ENCODE measurements at places on chromosomes 6 and 20.

DNA sequence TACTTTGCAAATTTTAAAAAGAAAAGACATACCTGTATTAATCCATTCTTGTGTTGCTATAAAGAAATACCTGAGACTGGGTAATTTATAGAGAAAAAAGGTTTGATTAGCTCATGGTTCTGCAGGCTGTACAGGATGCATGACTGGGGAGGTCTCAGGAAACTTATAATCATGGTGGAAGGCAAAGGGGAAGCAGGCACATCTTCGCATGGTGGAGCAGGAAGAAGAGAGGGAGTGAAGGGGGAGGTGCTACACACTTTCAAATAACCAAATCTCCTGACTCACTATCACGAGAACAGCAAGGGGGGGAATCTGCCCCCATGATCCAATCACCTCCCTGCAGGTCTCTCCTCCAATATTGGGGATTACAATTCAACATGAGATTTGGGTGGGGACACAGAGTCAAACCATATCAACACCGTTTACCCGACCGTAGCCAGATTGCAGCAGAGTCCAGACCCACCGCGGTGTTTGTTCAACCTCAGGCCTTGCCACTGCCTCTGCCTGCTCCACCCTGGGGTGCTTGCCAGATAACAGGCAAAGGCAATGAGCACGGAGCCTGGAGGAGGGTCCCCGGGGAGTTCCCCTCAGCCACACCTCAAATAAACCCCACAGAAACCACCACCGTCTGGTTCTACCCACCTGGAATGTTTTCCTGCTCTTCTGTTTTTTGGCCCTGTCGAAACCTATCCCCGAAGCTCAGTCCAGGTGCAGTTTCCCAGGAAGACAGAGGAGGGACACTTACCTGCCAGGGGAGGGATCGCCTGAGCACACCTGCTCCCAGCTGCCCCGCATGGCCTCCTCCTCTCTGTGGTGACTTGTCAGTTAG, 142.2 kb upstream of the AFDN start:
- DNase-seq = no peak

DNA sequence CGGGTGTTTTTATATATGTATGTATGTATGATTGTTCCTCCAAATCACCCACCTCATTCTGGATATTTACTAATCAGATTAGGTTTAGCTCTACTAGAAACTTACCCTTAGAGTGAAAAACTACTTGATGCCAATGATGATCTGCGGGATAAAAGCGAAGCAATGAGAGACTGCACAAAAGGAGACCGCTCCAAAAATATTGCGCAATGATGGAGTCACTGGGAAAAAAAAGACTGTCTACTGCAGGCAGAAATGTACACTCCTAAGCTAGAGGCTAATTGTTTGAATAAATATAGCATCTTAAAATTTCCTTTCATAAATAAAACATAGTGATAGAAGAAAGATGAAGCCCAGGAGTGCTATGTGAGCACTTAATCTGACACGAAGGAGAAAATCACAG, 7.3 kb downstream of the RAB32 start:
- DNase-seq = no peak

DNA sequence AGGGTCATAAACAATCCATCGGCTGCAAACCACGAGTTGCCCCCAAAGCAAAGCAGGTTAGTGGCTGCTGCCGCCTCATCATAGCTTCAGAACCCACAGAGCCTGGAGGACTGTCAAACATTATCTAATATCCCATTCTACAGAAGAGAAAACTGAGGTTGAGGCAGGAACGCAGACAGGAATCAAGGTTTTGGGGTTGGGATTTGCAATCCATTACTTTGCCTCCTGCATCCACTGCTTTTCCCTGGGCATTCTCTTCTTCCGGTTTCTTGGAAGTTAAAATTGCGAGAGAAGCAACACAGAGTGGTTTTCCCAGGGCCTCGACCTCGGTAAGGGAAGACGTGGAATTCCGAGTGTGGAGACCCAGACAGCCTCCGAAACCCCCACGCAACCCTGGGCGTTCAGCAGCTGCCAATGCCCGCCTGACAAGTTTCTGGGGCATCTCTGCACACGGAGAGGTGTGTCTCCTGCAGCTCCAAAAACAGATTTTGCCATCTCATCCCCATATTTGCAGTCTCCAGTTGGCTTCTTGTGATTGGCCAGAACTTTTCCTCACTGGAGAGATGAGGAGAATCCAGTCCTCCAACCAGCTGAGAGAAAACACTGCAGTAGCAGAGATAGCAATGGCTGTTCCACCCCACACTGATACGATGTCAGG, 45.5 kb upstream of the SNAP25 start:
- DNase-seq = no peak

DNA sequence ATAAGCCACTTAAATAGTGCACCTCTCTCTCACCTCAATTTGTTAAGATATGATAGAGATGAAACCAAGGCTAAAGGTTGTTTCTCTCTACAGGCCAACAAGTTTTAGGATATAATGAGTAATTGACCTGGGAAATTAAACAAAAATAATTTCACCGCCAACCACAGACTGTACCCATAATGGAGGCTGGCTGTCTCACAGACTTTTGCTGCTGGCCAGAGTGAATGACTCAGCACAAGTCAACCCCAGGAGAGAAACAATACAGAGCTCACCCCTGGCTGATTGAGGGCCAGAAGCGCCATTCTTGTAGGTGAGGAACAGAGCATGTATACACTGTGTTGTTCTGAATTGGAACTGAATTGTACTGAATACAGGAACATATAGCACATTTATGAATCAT, 99.9 kb downstream of the CAP2 start:
- no peak for DNase-seq

- DNase-seq = no peak
Observed at GRCh38 chr6:26254724-26255123, 110.3 kb upstream of the BTN3A2 start.

DNA sequence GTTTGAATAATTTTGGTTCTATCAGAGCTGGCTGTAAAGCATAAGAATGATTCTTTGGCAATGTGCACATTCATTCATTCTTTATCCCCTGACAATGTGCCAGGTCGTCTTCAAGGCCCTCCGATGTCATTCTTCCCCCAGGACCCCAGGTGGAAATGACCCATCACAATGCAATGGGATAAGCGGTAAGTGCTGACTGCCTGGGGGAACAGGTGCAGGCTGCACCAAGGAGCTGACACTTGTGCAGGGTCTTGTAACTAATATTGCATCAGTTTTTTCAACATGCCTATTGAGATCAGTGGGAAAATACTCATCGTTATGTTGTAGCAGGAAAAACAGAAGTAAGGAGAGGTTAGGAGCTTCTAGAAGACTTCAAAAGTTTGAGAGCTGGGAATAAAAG, 105.6 kb downstream of the FOXC1 start:
- no peak for DNase-seq

- DNase-seq = no peak
Observed at GRCh38 chr6:100099189-100100074, 105.4 kb upstream of the MCHR2 start.

GRCh38 chr6:31877125-31877650, 1.6 kb downstream of the SLC44A4 start:
- no peak for DNase-seq

- no peak for DNase-seq
Observed at GRCh38 chr6:4647414-4648365, 128.5 kb upstream of the CDYL start.

DNA sequence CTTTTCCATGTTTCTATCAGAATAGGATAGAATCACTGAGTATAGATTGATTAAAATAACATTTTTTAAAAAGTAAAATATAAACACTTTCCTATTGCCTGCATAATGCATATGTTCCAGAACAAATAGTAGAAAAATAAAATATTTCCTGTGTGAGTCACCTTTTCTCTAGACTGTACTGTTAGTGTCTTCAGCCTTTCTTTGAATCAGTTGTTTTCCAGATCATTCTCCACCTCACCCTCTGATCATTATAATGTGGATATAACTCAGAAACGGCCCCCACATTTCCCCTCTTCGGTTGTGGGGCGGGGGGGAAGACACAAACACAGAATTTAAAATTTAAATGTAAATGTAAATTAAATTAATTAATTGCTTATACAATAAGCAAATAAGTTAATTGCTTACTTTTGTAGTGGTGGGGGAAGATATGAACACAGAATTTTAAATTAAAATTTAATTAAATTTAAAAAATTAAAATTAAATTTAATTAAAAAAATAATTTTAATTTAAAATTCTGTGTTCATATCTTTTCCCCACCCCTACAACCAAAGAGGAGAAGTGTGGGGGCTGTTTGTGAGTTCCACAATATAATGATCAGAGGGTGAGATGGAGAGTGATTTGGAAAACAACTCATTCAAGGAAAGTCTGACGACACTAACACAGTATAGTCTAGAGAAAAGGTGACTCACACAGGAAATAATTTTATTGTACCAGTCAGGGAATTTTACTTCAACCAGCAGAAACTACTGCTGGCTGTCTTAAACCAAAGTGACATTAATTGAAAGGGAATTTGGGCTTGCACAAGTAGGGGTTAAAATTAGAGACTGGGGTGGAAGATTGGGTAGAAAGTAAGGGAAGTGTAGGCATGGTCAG, 37.1 kb upstream of the PROKR2 start:
- no peak for DNase-seq

GRCh38 chr6:106525882-106526275, 103.4 kb downstream of the RTN4IP1 start:
- DNase-seq = no peak

DNA sequence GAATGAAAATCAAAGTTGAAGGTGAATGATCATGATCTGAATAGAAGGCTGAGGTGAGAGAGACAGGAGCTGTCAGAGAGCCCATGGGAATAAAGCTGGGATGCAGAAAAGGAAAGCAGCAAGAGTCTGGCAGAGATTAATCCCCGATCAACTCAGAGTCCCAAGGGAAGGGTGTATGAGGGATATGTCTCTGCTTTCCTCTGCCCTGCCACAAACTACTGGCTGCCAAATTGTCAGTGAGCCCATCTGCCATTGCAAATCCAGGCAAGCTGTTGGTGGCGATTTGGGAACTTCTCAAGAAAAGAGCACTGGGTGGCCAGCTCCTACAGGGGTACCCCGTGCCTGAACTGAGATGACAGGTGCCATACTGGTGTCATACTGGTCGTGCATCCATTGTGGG, 705.5 kb upstream of the MAN1A1 start:
- no peak for DNase-seq

GRCh38 chr6:56288347-56288746, 41.0 kb upstream of the COL21A1 start:
- DNase-seq = no peak

DNA sequence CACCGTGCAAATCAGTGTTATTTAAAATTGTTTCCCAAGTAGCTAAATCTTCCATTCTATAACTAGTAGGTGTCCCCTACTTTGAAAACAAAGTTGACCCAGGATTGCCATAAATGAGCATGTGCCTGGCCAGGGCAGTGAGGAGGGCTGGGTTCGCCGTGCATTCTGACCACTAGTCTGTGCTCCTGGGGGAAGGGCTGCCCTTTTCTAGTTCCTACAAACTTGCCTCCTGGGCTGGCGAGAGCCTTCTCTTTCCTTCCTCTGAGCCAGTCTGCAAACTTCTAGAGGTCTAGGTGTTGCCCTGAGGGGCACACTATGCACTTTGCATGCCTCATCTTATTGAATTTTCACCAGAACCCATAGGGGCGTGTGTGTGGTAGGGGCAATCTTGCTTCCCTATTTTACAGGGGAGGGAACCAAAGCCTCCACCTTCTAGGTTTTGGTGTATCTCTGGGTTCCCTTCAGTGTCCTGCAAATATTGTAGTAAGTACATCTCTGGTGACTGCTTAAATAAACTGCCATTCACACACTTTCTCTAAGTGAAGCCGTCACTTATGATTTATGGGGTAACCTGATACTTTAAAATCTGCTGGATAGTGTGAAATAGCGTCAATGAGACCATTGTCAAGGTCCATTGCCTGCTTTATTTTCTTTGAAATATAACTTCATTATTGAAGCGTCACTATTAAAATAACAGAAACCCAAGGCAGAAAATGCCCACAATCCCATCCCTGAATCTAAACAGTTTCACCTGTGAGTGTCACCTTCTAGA, 42.2 kb downstream of the CDH26 start:
- no peak for DNase-seq

- DNase-seq = no peak
Observed at GRCh38 chr20:37940858-37941257, 37.9 kb downstream of the VSTM2L start.

DNA sequence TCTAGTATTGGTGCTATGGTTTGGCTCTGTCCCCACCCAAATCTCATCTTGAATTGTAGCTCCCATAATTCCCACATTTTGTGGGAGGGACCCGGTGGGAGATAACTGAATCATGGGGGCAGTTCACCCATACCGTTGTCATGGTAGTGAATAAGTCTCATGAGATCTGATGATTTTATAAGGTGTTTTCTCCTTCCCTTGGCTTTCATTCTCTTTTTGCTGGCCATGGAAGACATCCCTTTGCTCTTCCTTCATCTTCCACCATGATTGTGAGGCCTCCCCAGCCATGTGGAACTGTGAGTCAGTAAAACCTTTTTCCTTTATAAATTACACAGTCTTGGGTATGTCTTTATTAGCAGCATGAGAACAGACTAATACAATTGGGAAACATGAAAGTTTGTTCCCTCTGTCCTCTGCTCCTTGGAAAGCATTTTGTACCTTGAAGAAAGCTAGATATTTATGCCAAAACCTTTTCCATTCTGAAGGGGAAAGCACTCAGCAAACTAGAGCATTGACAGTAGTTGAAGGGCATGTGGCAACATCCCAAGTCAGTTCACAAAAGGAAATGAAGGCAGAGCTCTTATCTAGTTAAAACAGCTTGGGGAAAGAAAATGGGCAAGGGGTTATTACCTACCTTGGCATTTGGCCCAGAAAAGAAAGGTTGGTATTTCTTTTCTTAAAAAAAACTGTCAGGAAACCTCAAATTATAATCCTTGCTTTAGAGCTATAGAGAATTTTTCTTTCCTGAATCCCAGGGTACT, 10.7 kb upstream of the TNFAIP3 start:
- DNase-seq = no peak

- DNase-seq = no peak
Observed at GRCh38 chr20:57245997-57246396, 20.4 kb downstream of the BMP7 start.

DNA sequence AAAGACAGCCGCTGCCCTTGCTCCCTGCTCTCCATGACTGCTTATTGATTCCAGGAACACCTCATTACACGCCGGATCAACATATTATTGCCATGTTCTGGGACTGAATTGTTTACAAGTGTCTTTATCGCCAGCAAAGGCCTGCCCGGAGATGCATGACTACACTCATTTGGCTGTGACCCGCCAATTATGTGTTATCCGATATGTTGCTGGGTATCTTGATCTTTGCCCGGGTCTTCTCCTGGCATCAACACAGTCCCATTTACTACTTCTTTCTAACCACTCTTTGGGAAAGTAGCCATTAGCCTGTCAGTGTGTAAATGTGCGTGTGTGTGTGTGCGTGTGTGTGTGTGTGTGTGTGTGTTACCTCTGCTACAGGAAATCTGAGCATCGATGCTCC, 15.4 kb downstream of the LINC00237 start:
- DNase-seq = no peak

Measured in T-helper 1 cell (primary cell).